Amygdala (tissue), 56 donors: ENCODE measurements at places on chromosomes 6 and 20.

DNA sequence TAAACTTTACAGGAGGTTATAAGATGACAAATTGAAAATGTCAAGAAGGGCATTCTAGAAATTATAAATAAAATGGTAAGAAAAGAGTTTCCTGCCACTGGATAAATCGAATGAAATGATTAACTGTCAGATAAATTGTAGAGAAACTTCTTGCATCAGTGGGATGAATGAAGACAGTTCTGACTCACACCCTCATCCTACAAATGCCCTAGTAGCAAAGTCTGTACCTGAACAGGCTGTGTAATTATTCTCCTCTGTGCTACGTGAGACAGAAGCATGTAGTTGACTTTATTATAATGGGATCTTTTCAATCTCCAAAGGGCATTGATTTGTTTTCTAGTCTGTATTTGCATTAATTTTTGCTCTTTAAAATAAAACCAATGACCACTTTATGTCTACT, 47.3 kb downstream of the IYD start:
- DNase-seq: no peak

GRCh38 chr20:63795178-63795830, 35.8 kb downstream of the ZBTB46 start:
- no peak for DNase-seq

GRCh38 chr20:10167594-10167993, 51.0 kb upstream of the SNAP25 start:
- no peak for DNase-seq

DNA sequence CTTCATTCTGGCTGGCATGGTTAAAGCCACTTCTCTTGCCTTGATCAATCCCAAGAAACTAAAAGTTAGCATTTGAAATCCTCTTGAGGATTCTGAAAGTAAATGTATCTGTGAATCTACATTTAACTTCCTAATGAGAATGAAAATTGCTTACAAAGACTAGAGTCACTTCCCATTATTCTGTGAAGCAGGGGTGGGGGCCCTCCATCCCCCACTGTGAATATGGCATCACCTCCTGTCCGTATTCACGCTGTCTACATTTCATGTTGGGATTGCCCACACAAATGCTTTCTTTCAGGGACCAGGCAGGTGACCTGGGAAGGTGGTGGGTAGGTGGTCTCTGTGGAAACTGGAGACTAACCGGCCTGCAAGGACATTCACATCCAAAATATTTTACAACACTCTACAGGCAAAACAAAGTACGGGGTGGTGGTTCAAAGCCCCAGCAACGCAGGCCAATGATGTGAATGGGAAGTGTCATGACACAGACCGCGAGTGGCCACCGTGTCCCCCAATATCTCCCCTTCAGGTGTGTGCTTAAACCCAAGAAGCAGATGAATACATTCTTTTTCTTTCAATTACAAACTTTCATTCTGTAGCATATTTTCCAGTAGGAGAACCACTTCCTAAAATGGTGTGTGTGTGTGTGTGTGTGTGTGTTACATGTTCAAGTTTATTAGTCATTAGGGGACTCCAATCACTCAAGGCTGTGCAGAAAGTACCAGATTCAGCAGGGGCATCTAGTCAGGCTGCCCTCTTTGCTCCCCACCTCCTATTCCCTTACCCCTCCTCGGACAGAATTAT, 132.2 kb downstream of the PRND start:
- DNase-seq: no peak

- no peak for DNase-seq
These were observed 46.3 kb downstream of the NINL start for GRCh38 chr20:25538838-25539665.
